CD4-positive, alpha-beta memory T cell (primary cell): ENCODE measurements at places on chromosomes 12 and 14.

- no peaks in the 10 kb centered on the region for H3K4me1 ChIP-seq
- H3K4me3 ChIP-seq: no peak overlapping the region
- H3K36me3 ChIP-seq: no peaks in the 10 kb centered on the region
Observed at GRCh38 chr12:5798242-5799015, 146.6 kb downstream of the ANO2 start.

DNA sequence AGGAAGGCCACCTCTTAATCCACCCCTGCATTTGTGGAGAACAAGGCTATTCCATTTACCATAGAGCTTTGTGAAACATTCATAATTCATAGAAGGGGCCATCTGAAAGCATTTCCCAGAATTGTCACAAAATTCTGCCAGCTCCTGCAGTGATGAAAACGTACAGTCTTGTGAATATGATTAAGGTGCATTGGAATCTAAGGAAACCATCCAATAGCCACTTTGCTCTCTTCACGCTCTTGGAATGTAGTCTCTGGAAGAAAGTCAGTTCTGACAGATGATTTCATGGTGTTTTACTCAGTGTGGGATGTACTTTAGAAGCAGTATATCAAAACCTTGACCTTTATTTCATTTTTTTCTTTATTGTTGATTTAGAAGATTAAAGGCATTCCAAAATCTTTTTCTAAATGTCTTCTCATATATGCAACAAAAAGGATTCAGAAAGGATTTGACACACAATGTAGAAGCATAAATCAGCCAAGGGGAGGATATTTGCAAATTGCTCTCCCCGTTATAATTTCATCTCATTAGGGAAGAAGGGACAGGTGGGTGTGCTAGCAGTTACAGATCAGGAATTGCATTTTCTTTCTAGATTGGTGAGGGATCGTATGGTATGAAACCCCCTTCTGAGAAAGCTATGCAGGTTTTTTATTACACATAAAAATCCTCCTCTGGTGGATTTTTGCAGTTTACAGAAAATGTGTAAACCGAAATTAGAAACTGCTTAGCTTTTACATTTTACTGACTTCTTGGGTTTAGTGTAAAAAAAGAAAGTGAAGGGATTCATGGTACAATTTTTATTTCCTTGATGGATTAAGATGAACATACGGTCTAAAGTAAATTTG is 390.2 kb downstream of the LRIG3 start:
- no peaks in the 10 kb centered on the region for H3K36me3 ChIP-seq
- no peaks in the 10 kb centered on the region for H3K4me1 ChIP-seq
- no peak overlapping the region for H3K4me3 ChIP-seq
- no peak overlapping the region for H3K27ac ChIP-seq
- H3K27me3 ChIP-seq: no peaks in the 10 kb centered on the region

DNA sequence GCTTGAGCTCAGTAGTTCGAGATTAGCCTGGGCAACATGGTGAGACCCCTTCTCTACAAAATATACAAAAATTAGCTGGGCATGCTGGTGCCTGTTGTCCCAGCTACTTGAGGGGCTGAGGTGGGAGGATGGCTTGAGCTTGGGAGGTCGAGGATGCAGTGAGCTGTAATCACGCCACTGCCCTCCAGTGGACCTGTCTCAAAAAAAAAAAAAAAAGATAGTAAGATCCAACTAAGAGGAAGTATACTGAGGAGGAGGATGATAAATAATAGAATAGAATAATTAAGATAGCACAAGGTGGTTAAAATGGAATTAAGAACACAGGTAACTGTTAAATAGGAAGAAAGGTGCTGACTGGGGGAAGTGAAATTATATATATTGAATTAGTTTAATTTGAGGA is 37.0 kb upstream of the BAZ1A start:
- H3K27me3 ChIP-seq: no peaks in the 10 kb centered on the region
- DNase-seq: no peak
- H3K4me3 ChIP-seq: no peak overlapping the region
- no peaks in the 10 kb centered on the region for H3K4me1 ChIP-seq
- no peak overlapping the region for H3K27ac ChIP-seq
- no peaks in the 10 kb centered on the region for H3K36me3 ChIP-seq

GRCh38 chr12:7439579-7440505 is 4.1 kb downstream of the CD163L1 start:
- peaks cover 3% of the 10 kb centered on the region for H3K4me1 ChIP-seq
- H3K27ac ChIP-seq: no peak overlapping the region
- peaks cover 3% of the 10 kb centered on the region for H3K27me3 ChIP-seq
- no peaks in the 10 kb centered on the region for H3K36me3 ChIP-seq
- DNase-seq: no peak
- no peak overlapping the region for H3K4me3 ChIP-seq

DNA sequence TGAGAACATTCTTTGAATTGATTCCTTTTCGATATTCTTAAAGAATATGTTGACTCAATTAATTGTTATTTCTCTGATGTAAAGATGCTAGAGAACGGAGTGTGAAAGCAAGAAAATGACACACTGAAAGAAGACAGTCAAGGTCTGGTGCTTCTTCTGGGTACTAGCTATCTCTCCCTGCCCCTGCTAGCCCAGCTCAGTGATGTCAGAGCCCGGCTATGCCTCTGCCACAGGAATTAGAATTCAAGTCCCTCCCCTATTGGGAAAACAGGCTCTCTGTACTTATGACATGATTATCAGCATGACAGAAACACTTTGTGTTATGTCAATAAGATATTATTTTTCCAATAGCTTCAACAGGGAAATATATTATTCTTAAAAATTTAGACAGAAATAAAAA is 252.4 kb downstream of the KCNC2 start:
- H3K4me3 ChIP-seq: no peak overlapping the region
- H3K4me1 ChIP-seq: no peaks in the 10 kb centered on the region
- H3K36me3 ChIP-seq: no peaks in the 10 kb centered on the region
- no peak for DNase-seq
- no peak overlapping the region for H3K27ac ChIP-seq
- no peaks in the 10 kb centered on the region for H3K27me3 ChIP-seq

- peak; percentile 49 for DNase-seq
- H3K27ac ChIP-seq: no peak overlapping the region
- H3K27me3 ChIP-seq: no peaks in the 10 kb centered on the region
- no peaks in the 10 kb centered on the region for H3K36me3 ChIP-seq
- H3K4me1 ChIP-seq: peaks cover 3% of the 10 kb centered on the region
Observed at GRCh38 chr12:94133964-94134795, 14.2 kb upstream of the PLXNC1 start.

DNA sequence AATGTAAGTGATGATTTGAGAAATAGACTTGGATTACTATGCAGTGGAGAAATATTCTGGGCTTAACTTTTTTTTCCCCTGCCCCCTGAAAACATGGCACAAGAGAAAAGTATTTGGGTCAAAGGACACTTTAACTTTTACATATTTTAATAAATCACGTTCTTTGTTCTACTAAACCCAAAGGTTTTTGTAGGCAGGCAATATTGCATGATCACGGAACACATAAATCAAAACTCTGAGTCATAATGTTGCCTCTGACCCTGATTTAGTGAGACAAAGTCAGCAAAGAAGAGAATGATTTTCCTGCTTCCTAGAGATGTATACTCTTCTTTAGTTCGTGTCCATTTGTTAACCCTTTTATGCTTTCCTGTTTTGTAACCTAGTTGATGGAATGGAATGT is 38.0 kb downstream of the ABCD2 start:
- no peak overlapping the region for H3K4me3 ChIP-seq
- H3K36me3 ChIP-seq: peaks cover 30% of the 10 kb centered on the region
- DNase-seq: no peak
- H3K4me1 ChIP-seq: no peaks in the 10 kb centered on the region

DNA sequence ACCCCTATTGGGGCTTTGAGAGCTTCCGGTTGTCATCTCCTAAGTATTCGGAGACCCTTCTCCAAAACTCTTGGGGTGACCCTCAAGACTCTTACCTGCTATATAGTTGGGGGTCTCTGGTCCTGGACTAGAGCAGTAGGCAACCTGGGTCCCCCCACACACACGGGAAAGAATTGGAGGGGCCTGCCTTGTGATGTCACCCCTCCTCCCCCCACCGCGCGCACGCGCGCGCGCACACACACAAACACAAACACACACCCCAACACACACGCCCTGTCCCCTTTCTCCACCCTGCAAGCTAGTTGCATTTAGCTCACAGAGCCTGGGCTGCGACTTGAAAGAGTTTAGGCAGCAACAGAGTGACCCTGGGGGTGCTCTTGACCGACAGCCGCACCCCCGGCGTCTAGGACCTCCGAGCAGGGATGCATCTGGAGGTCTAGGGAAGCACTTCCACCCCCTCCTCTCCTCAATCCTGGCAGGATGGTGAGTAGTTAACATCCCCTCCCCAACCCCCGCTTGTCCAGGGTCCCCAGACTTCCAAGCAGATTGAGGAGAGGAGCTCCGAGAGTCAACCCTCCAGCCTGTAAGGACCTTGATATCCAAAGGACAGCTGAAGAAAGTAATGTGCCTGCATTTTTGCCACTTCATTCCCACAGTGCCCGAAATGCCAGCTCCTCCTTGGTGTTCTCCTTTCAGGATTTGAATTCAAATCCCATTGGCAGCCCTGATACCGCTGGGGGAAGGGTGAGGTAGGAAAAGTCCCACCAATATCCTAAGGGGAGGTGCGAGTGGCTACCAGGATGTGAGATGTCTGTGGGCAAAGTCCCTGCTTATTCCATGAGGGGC is 1.4 kb upstream of the DNAJC14 start:
- no peaks in the 10 kb centered on the region for H3K36me3 ChIP-seq
- no peaks in the 10 kb centered on the region for H3K27me3 ChIP-seq
- peak overlapping the region; percentile 59 for H3K27ac ChIP-seq
- peak; percentile 52 for DNase-seq
- H3K4me3 ChIP-seq: peak overlapping the region; percentile 88

- peak overlapping the region; percentile 92 for H3K4me3 ChIP-seq
- peak overlapping the region; percentile 97 for H3K27ac ChIP-seq
- no peaks in the 10 kb centered on the region for H3K27me3 ChIP-seq
- H3K4me1 ChIP-seq: peaks cover 42% of the 10 kb centered on the region
Observed at GRCh38 chr12:56221232-56221756, 428 bp downstream of the RNF41 start.

- DNase-seq: no peak
- no peak overlapping the region for H3K27ac ChIP-seq
- no peaks in the 10 kb centered on the region for H3K27me3 ChIP-seq
- H3K4me1 ChIP-seq: peaks cover 33% of the 10 kb centered on the region
Observed at GRCh38 chr14:64689289-64689688, 14.9 kb upstream of the PLEKHG3 start.

- H3K4me1 ChIP-seq: no peaks in the 10 kb centered on the region
- DNase-seq: no peak
- H3K27me3 ChIP-seq: no peaks in the 10 kb centered on the region
- no peak overlapping the region for H3K4me3 ChIP-seq
- no peak overlapping the region for H3K27ac ChIP-seq
Observed at GRCh38 chr14:70006699-70007098, 127.5 kb downstream of the SMOC1 start.

DNA sequence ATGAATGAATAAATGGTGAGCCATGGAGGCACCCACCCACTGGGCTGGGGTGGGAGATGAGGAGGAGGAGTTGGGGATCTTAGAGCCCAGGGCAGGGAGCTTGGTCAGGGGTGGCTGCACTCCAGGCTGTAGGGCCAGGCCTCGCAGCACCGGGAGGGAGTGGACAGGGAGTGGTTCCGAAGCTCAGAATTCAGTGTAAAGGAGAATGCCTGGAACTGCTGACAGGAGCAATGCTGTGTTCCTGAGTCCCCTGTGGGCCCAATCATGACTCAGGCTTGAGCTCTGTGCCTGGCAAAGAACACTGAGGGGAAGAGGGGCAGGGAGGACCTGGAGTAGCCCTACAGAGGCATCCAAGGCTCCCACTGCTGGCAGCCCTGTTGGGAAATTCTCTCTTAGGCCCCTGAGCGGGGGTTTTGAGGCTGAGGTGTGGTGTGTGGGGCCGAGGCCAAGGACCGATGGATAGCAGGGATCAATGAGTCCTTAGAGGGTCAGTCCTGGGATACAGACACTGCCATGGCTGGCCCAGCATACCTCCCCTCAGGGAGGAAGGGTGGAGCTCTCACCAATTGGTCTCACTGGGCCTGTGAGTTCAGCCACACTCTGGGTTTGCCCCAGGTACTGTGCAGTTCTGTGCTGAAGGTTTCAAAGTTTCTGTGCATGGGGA is 9.5 kb upstream of the RABGGTA start:
- H3K27ac ChIP-seq: no peak overlapping the region
- H3K4me3 ChIP-seq: no peak overlapping the region
- DNase-seq: no peak
- H3K36me3 ChIP-seq: no peaks in the 10 kb centered on the region

DNA sequence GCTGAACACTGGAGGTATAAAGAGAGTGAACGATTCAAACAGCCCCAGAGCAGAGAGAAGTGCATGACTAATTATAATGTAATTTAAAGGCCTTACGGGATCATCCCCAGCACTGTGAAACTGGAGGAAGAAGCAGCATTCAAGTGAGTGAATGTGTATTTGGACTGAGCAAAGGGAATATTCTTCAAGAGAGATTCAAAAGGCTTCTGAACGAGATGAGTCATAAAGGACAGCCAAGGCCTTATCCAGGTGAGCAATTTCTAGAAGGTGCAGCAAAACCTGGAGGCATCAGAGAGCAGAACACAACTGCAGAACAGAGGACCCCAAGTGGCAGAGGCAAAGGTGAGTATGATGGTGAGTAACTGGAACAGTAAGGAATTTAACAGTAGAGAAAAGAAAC is 127.2 kb downstream of the BCAT1 start:
- H3K4me3 ChIP-seq: no peak overlapping the region
- no peaks in the 10 kb centered on the region for H3K27me3 ChIP-seq
- no peak overlapping the region for H3K27ac ChIP-seq

- peaks cover 6% of the 10 kb centered on the region for H3K4me1 ChIP-seq
- DNase-seq: no peak
- H3K27ac ChIP-seq: no peak overlapping the region
- H3K4me3 ChIP-seq: no peak overlapping the region
- H3K27me3 ChIP-seq: no peaks in the 10 kb centered on the region
Observed at GRCh38 chr12:62656591-62657362, 190.2 kb downstream of the MON2 start.

DNA sequence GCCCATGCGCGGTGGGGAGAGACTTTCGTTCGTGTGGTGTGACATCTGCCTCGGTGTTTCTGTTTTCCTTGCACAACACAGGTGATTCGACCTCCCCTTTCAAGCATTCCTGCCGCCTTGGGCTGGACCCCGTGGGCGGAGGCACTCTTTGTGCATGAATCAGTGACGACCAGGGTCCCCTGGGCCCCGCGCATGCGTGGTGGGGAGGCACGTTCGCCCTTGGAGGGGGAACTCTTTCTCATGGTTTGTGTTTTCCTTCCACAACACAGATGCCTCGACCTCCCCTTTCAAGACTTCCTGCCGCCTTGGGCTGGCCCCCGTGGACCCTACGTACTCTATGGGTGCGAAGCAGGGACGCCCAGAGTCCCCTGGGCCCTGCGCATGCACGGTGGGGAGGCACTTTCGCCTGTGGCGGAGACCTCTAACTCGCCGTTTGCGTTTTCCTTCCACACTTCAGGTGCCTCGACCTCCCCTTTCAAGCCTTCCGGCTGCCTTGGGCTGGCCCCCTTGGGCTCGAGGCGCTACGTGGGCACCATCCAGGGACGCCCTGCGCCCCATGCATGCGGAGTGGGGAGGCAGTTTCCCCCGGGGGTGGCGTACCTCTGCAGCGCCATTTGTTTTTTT is 340.9 kb downstream of the ALG10 start:
- no peak overlapping the region for H3K27ac ChIP-seq
- H3K4me1 ChIP-seq: no peaks in the 10 kb centered on the region
- H3K4me3 ChIP-seq: no peak overlapping the region
- DNase-seq: no peak
- H3K27me3 ChIP-seq: no peaks in the 10 kb centered on the region
- no peaks in the 10 kb centered on the region for H3K36me3 ChIP-seq
